Motor neuron (in vitro differentiated cells): ENCODE measurements at places on chromosomes 3 and 15.

DNA sequence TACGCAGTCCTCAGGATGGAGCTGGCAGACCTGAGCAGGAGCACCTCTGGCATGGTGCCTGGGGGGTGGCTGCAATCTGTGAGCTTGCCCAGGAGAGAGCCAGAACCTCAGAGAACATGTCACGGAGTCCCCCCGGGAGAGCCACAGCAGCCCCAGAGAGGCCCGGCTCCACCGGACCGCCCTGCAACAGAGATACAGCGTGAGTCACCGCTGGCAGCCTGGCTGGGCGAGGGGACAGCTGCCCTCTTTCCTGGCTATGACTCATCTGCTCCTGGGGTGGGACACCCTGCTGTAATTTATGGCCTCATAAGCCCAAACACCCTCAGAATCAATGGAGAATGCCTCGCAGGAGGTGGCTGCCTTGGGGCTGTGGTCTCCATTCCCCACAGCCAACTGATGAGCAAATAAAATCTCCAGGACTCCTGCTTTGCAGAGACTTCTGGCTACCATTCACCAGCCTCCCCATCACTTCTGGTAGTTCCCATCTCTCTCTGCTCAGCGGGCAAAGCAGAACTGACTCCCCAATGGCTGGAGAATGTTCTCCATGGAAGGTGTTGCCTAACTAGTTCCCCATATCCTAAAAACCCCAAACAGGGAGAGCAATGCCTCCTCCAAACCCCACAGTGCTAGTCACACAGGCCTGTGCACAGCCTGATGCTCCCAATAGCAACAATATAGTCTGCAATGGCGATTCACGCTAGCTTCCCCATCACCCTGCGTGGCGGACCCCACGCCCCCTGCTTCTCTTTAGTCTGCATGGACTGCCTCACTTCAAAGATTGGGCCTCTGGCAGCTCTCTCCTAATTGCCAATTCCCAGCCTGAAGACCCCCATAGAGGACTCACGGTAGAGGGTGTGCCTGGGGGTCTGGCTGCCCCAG, 21.6 kb downstream of the ACSBG1 start:
- peak; percentile 95 for ATAC-seq

DNA sequence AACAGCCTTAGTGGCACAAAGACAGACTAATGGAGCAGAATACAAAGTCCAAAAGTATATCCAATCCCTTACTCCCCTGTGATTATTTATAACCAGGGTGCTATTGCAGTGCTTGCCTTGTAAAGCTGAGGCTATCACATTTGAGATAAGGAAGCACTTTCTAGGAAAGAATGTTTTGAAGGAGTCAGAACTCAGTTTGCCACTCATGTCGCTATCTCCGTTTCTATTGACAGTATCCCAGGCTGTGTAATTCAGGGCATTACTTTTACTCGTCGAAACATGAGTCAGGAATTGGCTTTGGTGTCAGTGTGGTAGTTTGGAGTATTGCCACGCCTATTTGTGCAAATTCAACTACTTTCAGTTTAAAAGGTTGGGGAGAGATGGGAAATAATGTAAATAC, 78.4 kb downstream of the FBXL2 start:
- ATAC-seq: no peak

GRCh38 chr15:76153241-76154197, 93.7 kb downstream of the TMEM266 start:
- no peak for ATAC-seq

DNA sequence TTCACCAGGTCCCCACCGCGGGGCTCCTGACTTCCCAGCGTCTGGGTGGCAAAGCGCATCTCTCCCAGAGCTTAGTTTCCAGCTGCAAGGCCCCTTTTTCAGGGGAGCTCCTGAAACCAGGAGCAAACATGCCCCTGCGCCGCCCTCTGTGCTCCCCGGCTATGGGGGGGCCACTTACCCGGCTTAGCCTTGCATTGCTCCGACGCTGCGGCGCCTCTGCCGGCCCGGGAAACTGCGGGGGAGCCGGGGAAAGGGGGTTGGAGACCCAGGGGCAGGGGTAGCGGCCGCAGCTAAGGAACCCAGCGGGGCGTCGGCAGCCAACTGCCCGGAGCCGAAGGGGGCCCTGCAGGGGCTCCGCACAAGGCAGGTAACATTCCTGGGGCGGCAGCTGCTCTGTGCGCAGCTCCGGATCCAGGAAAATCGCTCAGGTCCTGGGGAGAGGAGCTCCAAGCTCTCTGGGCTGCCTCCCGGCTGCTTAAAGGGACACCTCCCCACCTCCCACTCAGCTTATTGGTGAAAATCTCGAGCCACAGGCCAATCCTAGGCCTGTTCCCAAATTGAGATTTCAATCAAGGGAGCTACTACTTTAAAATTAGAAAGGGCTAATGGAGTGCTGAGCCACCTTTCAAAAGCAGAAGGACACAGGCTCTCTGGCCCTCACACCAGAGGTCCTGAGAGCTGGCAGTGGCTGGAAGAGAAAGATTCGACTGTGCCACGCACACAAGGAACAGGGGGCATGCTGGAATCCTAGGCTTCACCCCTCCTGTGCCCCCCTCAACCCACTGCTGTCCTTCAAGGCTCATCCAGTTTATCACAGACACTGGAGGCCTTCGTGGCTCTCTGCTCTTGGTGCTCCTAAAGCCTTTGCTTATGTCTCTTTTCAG, 42.7 kb upstream of the PRICKLE2 start:
- peak; percentile 76 for ATAC-seq
